ENCODE measurements at places on chromosomes 7 and 10. TPM values are rescaled to one million over a fixed set of nuclear protein-coding genes. Genes with fewer than 3 reads are reported as not detected.

The KIN gene
- 7.8 TPM for total RNA-seq

The MYH16 gene
- not detected for total RNA-seq

The SPDYE5 gene
- not detected for total RNA-seq

The TMEM176B gene
- total RNA-seq: not detected

The TRPV6 gene
- total RNA-seq: not detected

The TUBGCP2 gene
- 53.9 TPM for total RNA-seq

Data from GM23248 (cell line).